Myocyte (in vitro differentiated cells): ENCODE measurements at places on chromosomes 11 and 22. TPM values are rescaled to one million over a fixed set of nuclear protein-coding genes. Genes with fewer than 3 reads are reported as not detected.
A peak's percentile ranks its signal among the peaks of the same experiment; 100 is the strongest.

The NLRP14 gene
- total RNA-seq: not detected in 2 replicates

DNA sequence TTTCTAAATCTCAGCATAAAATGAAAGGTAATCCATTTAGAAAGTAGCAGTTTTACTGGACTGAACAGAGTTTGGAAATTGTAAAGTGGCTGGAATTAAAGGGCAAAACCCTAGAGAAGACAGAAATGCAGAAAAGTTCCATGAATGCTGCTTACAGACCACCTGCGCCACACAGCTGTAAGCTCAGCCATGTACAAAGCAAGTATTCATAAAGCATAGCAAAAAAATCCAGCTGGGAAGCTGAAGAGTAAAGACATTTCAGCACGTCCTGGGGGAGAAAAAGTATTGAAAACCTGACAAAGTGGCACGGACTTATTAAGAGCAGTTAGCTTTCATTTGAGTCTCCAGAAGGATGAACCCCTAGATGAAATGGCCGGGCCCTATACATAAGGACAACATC lies 220.1 kb upstream of the CNTN5 start:
- no peak for DNase-seq

GRCh38 chr11:86698639-86699038 lies 26.2 kb upstream of the ME3 start:
- no peak for DNase-seq

The CD81 gene
- 429 and 434 TPM in 2 replicates for total RNA-seq

GRCh38 chr11:113998574-113998973 lies 23.7 kb downstream of the HTR3A start:
- DNase-seq: no peak

The MAJIN gene
- not detected in 2 replicates for total RNA-seq

GRCh38 chr22:40218152-40218551 lies 40.4 kb downstream of the TNRC6B start:
- DNase-seq: no peak

The MEI1 gene
- 0.08 TPM in 1 of 2 replicates, not detected in the other for total RNA-seq

The RGL4 gene
- total RNA-seq: 0.40 and 2.3 TPM in 2 replicates

DNA sequence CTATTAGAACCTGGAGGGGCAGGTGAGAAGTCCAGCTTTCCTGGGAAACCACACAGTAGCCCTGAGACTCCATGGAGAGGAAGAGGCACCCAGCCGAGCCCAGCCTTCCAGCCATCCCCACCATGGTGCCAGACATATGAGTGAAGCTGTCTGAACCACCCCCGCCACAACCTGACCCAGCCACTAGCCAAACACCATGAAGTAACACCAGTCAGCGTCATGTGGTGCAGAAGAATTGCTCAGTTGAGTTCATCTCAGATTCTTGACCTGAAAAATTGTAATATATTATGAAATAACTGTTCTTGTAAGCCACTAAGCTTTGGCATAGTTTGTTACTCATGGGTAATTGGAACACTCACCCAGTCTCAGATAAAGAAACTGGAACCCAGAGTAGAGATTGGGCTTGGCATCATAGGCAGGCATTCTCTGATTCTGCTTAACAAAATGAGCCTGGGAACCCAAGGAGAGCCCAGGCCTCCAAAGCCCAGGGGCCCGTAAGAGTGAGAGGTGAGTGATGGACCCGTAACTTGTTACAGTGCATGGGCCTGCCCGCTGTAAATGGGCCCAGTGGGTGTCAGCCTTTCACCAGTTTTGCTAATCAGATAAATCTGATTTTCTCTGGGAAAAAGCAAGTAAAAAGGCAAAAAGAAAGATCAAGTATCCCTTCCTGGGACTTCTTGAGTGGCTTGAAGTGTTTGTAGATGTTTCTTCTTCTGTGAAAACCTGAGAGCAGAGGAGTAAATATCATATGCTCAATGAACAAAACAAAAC lies 305.5 kb downstream of the DDX10 start:
- DNase-seq: no peak

The BTG4 gene
- not detected in 2 replicates for total RNA-seq

DNA sequence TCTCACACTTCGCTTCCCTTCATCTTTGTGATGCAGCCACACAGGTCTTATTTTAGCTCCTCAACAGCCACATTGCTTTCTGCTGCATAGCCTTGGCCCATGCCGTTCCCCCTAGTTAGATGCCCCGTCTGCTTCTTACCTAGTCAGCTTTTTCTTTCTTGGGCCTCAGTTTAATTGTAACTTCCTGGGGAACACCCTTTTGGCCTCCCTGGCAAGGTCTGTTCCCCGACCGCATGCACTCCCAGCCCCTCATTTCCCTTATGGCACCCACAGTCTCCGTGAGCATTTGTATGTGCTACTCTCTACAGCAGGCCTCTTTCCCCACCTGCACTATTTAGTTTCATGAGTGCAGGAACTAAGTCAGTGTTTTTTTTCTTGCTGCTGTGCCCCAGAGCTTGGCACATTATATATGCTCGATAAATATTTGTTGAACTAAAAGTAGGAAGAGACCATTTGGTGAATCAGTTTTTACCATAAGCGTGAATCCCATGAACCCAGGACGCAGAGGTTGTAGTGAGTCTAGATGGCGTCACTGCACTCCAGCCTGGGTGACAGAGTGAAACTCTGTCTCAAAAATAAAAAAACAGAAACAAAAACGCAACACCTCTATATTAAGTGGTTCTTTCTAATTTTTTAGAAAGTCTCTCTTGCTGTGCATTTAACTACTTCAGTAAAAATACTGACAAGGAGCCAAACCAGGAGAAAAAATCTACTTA lies 38.5 kb downstream of the TNRC6B start:
- DNase-seq: no peak

The ARRB1 gene
- total RNA-seq: 17.2 and 23.0 TPM in 2 replicates

The SPA17 gene
- total RNA-seq: 4.6 and 7.7 TPM in 2 replicates

DNA sequence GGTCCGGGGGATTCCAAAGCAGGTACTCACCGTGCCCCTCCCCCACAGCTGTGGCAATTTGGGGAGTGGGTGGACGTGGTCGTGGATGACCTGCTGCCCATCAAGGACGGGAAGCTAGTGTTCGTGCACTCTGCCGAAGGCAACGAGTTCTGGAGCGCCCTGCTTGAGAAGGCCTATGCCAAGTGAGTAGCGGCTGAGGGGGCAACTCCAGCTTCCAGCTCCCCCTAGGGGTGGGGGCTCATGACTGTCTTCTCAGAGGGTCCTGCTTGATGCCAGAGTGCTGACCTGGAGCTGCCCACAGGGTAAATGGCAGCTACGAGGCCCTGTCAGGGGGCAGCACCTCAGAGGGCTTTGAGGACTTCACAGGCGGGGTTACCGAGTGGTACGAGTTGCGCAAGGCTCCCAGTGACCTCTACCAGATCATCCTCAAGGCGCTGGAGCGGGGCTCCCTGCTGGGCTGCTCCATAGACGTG lies 4.2 kb downstream of the CAPN1 start:
- no peak for DNase-seq

GRCh38 chr11:112277941-112278340 lies 17.3 kb upstream of the PLET1 start:
- DNase-seq: no peak

GRCh38 chr11:796565-797295 lies 1.4 kb downstream of the SLC25A22 start:
- DNase-seq: no peak

- peak; percentile 40 for DNase-seq
Observed at GRCh38 chr11:113528982-113529381, 53.8 kb upstream of the DRD2 start.

- peak; percentile 61 for DNase-seq
Observed at GRCh38 chr11:13339195-13340153, 61.9 kb downstream of the BMAL1 start.

DNA sequence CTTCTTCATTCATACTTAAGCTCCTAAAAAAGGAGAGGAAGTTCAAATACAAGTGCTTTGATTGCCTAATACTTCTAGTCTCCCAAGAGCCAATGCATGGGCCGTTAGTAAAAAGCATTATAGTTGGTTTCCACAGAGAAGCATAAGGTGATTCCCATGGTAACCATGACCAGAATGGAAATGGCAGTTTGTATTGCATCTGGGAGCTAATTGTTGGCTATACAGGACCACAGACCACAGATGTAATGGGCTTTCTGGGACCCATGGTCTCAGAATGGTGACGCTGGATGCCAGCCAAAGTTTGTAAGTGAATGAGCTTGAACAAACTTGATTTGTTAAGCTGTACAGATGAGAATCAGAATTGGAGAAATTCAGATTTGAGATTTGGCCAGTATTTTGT lies 333.9 kb upstream of the C11orf87 start:
- DNase-seq: no peak

DNA sequence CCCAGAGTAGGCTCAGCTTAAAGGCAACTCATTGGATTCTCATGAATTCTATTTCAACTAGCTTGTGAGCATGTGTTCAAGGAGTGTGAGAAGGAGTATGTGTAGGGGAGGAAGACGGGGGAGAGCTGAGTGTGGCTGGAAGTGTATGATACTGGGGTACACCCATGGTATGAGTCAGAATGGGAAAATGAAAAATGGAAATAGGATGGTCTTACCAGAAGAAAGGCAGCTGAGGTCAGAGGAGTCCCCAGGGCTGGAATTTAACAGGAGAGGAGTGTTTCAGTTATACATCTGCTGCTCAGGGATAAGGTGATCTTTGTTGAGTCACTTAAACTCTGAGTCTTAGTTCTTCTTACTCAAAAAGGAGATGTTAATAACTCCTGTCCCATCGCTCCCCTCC lies 6.7 kb upstream of the ADAMTS15 start:
- DNase-seq: no peak

- DNase-seq: no peak
Observed at GRCh38 chr11:17154409-17155159, 53.2 kb downstream of the PIK3C2A start.

DNA sequence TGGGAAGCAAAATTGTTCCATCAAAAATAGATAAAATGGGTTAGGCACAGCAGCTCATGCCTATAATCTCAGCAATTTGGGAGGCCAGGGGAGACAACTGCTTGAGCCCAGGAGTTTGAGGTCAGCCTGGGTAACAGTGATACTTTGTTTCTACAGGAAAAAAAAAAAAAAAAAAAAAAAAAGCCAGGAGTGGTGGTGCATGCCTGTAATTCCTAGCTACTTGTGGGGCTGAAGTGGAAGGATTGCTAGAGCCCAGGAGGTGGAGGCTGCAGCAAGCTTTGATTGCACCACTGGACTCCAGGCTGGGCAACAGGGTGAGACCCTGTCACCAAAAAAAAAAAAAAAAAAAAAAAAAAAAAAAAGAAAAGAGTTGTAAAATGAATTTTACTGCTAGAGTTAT lies 49.6 kb downstream of the KIF18A start:
- peak; percentile 51 for DNase-seq

- DNase-seq: no peak
Observed at GRCh38 chr22:25746012-25746373, 4.0 kb downstream of the MYO18B start.

The SULT4A1 gene
- 0.36 TPM in 1 of 2 replicates, not detected in the other for total RNA-seq

The TSKU gene
- total RNA-seq: 14.8 and 15.5 TPM in 2 replicates

The MPZL3 gene
- total RNA-seq: not detected in 2 replicates

The GGTLC2 gene
- not detected in 2 replicates for total RNA-seq

DNA sequence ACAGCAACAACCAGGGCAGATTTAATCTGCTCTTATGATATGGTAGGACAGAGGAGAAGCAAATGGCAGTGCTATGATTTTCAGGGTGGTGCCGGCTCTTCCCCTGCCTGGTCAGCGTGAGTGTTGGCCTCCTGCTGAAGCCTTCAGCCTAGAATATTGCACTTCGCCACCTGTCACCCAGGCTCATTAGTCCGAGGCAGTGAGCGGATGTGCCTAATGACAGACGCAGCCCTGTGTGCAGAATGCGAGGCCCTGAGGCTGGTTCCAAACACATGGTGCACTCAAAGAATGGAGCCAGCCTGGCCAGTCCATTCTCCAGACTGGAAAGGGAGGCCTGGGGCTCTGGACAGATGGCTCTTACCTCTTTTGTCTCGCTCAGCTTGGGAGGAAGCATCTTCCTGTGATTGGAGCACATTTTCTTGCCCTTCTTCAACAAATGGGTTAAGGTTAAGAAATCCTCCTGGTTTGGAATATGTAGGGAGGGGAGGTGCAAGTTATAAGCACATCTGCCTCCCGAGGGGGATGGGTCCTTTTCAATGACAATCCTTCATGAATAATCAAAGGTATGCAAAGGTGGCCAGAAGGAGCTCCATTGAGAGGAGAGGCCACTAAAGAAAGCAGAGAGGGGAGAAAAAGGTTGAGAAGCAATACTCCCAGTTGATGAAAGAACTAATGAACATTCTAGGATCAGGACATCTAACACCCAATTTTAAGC lies 39.7 kb upstream of the GALNT18 start:
- DNase-seq: no peak

The KIRREL3 gene
- total RNA-seq: 1.6 and 2.1 TPM in 2 replicates

DNA sequence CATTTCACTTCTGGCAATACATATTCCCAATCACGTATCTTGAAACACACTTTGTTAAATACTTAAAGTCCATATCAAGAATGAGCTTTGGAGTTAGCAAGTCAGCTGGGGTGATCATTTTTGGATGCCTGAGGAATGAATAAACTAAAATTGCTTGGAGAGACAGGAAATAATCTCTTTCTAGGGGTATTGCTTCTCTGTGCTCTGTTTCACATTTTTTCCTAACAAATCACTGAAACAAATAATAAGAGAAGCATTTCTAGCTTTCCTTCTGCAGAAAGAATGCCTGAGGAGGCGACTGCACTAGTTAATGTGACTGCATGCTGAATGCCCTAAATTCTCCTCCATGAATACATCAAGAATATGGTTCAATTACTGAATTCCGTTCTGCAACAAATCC lies 541.4 kb upstream of the CCDC90B start:
- DNase-seq: peak; percentile 2

The PRRG4 gene
- total RNA-seq: 0.08 and 0.21 TPM in 2 replicates

DNA sequence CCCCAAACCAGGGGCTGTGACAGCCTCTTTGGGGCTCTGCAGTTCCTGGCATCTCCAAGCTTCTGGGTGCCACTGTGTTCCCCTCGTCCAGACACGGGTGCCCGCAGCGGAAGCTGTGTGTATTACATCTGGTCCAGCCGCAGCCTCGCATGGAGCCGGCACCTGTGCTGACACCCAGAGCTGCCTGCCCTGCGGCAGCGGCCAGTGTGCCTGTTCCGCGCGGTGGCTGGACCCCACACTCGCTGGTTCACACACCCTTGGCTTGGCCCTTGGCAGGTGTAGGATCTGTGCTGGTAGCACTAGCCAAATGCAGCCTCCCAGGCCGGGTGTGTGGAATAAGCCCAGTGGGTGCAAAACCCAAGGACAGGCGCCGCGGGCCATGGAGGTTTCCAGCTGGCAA lies 24.5 kb upstream of the RNASEH2C start:
- DNase-seq: no peak

The MLC1 gene
- total RNA-seq: not detected in 2 replicates

DNA sequence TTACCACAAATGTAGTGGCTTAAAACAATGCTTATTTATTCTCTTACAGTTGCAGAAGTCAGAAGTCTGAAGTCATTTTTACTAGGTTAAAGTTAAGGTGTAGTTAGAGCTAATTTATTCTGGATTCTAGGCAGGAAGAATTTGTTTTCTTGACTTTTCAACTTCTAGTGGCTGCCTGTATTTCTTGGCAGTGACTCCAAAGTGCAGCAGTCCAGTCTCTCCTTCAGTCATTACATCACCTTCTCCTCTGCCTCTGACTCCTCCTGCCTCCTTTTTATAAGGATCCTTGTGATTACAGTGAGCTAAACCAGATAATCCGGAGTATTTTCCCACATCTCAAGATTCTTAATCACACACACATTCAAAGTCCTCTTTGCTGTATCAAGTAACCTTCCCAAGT lies 581.4 kb downstream of the KCNA4 start:
- DNase-seq: no peak
